Activated B cell treated with CpG ODN at 0.5 μM for 24 hours (primary cell): ENCODE measurements at places on chromosomes 2 and 18. TPM values are rescaled to one million over a fixed set of nuclear protein-coding genes. Genes with fewer than 3 reads are reported as not detected.
A peak's percentile ranks its signal among the peaks of the same experiment; 100 is the strongest.

DNA sequence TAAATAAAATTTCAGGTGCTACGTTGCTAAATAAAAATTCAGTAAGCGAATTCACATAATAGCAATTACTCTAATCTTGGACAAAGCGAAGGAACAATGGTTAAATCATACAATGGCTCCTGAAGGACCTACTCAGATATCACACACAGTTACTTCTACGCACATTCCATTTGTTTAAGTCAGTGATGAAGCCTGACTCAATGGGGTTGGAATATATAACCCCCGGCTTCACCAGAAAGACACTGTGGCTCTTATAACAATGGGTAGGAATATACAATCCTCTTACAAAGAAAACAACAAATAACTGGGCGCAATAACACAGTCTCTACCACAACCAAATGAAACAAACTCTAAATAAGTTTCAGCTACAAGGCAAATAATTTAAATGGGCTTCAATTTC, 349.5 kb downstream of the IRS1 start:
- peaks cover 8% of the 10 kb centered on the region for H3K27me3 ChIP-seq
- no peaks in the 10 kb centered on the region for H3K4me1 ChIP-seq
- DNase-seq: no peak
- no peak overlapping the region for H3K4me3 ChIP-seq
- no peaks in the 10 kb centered on the region for H3K36me3 ChIP-seq

DNA sequence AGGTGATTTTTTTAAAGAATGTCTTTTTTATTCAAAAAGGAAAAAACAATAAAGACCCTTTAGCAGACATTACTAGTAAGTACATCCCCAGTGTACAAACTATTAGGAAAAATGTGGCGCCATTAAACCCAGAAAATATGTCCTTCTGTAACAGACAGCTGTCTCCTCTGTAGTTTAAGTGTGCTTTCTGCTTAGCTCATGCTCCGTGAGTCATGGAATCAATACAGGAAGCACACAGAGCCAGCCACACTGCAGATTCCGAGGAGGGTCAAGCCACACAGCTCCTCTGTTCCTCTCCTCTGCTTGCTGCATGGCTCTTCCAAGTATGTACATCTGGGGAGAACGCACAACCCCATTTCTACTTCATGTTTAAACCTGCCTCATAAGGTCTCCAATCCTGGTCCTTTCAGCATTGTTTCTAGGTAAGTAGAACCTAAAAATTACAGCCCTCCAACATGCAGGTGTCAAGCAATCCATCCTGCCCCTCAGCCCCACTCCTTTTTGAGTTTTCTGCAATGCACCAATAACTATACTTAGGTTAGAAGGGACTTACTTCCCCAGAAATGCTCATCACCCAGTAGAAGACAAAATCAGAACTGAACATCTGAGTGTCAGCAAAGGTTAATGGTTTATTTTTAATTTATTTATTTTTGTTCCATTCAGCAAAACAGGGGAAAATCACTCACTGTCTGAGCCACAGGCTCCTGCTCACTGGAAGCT, 37.5 kb downstream of the ACVR1 start:
- no peak overlapping the region for H3K27ac ChIP-seq
- no peaks in the 10 kb centered on the region for H3K27me3 ChIP-seq
- no peak for DNase-seq
- peaks cover 4% of the 10 kb centered on the region for H3K4me1 ChIP-seq
- H3K36me3 ChIP-seq: no peaks in the 10 kb centered on the region
- no peak overlapping the region for H3K4me3 ChIP-seq

- no peak for DNase-seq
- H3K27ac ChIP-seq: no peak overlapping the region
- H3K36me3 ChIP-seq: no peaks in the 10 kb centered on the region
- H3K4me3 ChIP-seq: no peak overlapping the region
- H3K4me1 ChIP-seq: no peaks in the 10 kb centered on the region
Observed at GRCh38 chr2:9053534-9053931, 50.0 kb upstream of the MBOAT2 start.

Gene MBP
- total RNA-seq: 88.0 and 92.7 TPM in 2 replicates

Gene TMEM247
- total RNA-seq: not detected in 2 replicates

- peak overlapping the region; percentile 50 for H3K4me3 ChIP-seq
- no peak for DNase-seq
- H3K27ac ChIP-seq: peak overlapping the region; percentile 99
- no peaks in the 10 kb centered on the region for H3K27me3 ChIP-seq
- no peaks in the 10 kb centered on the region for H3K36me3 ChIP-seq
Observed at GRCh38 chr2:157470321-157470720, 26.4 kb upstream of the CYTIP start.

DNA sequence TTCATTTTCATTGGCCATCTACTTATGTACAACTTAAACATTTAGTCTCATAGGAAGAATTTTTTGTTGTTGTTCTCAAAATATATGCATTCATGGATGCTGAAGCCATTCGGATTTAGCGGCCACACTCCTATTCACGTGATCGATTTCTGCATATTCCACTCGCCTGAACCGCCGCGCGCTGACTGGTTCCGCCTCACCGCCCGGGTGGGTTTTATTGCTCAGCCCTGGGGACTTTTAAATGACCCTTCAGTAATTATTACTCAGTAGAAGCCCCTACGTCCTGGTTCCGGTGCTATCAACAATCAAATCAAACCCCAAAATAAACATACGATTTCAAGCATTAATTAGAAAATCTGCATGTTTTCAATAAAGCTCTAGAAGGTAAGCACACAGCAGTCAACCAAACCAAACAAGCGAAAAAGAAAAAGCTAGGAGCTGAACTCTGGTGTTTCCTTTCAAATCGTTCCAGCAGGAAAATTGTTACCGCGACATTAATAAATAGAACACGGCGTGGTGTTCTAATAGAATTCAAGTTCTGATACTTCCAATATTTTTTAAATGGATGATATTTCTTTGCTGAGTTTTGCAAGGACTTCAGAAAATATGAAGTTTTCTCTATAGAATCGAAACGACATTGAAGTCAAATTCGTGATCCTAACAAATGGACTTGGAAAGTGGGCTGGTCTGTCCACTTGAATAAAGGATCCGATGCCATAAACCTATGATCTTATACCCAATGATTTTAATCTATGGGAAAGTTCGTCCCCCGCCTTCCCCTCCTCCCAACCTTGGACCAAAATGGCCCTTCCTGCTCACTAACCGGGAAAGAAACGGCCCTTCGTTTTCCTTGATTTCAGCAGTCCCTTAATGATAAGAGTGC, 9.3 kb downstream of the PAX3 start:
- H3K36me3 ChIP-seq: no peaks in the 10 kb centered on the region
- H3K4me1 ChIP-seq: no peaks in the 10 kb centered on the region
- H3K27ac ChIP-seq: no peak overlapping the region
- peaks cover 72% of the 10 kb centered on the region for H3K27me3 ChIP-seq
- no peak for DNase-seq
- no peak overlapping the region for H3K4me3 ChIP-seq

Gene TGFA
- total RNA-seq: 0.31 and 0.51 TPM in 2 replicates

DNA sequence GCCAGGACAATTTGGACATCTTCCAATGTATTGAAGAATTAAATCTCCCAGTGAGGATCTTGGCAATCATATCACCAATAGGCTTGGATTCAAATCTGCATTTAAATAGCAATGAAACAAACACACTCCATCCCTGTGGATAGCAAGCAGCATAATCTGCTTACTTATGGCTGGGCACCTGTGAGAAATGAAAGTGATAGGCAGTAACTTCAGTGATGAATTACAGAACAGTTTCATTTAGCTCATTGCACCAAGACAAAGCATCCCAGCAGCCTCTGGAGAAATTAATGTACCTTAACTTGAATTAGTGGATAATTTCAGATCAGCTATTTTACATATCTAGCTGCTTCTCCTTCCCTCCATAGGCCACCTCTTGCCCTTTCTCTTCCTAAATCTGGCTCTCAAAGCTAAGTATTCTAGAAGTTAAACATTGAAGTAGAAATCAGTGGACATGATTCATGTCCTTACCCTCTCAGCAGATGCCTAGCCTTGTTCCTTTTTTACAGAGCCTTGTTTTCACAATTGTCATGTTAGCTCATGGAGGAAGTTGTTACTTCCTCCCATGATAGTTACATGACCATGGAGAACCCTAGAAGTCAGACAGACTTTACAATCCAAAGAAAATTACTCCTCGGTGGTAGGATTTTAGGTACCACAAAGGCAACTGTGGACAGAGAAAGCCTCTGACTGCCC, 88.5 kb upstream of the TACR1 start:
- peaks cover 30% of the 10 kb centered on the region for H3K4me1 ChIP-seq
- peak overlapping the region; percentile 72 for H3K27ac ChIP-seq
- no peak overlapping the region for H3K4me3 ChIP-seq
- H3K36me3 ChIP-seq: peaks cover 11% of the 10 kb centered on the region
- H3K27me3 ChIP-seq: no peaks in the 10 kb centered on the region

GRCh38 chr2:101038455-101039255, 36.6 kb downstream of the RPL31 start:
- H3K27me3 ChIP-seq: peaks cover 3% of the 10 kb centered on the region
- no peak overlapping the region for H3K4me3 ChIP-seq
- H3K36me3 ChIP-seq: no peaks in the 10 kb centered on the region

DNA sequence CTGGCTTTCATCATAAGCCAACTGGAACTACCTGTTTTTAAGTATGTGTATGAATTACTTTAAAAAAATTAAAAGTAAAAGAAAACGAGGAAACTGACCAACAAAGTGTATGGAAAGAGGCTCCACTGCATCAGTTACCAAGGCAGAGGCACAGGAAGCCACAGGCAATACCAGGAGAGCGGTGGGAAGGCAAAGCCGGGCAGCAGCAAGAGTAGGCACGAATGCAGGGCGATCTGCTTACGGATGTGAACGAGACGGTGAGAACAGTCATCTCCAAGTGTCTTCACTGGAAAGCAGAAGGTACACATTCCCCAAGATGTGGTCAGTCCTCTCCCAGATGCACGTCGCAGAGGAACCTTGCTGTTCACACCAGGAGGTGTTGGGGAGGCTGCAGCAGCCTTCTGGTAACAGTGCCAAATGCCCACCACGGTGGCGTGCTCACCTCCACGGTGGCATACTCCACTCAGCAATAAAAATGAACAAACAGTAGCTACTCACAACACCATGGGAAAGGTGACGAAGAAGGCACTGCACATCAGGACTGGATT, 43.1 kb downstream of the HS6ST1 start:
- peaks cover 14% of the 10 kb centered on the region for H3K4me1 ChIP-seq
- H3K36me3 ChIP-seq: peaks cover 30% of the 10 kb centered on the region

DNA sequence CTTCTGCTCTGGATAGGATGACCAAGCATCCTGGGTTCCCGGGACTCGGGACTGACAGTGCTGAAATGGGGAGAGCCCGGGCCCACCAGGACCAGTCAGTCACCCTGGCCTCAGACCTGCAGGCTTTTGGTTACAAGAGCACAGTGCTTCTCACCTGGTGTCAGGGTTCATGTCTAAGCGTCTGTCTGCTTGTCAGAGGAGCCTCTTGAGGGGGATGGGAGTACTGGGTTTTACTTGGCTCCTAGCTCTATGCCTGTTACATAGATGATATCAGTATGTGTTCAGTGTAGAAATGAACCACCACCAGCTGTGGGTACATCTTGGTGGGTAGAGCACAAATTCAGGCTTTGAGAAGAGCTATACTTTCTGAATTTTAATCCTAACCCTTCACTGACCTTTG, 29.9 kb downstream of the PCARE start:
- DNase-seq: no peak
- no peaks in the 10 kb centered on the region for H3K27me3 ChIP-seq
- H3K4me1 ChIP-seq: no peaks in the 10 kb centered on the region

Gene INHA
- total RNA-seq: not detected in 2 replicates

DNA sequence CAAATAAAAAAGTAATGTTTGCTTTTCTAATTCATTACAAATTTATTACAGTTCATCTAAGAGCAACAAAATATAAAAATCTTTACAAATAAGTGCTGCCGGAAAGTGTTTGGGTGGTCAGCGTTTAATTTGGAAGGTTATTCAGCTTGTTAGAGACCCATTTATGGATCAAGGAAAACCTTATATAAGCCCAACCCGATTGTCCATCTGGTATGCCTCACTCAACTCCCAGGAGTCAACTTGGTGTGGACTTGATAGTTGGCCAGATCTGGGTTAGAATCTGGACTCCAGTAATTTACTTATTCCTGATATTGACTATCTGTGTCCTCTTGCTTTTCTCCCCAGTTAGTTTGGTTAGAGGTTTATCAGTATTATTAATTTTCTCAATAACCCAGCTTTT, 106.2 kb downstream of the KCTD1 start:
- H3K4me3 ChIP-seq: no peak overlapping the region
- H3K27me3 ChIP-seq: peaks cover 10% of the 10 kb centered on the region
- H3K27ac ChIP-seq: no peak overlapping the region

Gene DGKD
- total RNA-seq: 140 and 188 TPM in 2 replicates

DNA sequence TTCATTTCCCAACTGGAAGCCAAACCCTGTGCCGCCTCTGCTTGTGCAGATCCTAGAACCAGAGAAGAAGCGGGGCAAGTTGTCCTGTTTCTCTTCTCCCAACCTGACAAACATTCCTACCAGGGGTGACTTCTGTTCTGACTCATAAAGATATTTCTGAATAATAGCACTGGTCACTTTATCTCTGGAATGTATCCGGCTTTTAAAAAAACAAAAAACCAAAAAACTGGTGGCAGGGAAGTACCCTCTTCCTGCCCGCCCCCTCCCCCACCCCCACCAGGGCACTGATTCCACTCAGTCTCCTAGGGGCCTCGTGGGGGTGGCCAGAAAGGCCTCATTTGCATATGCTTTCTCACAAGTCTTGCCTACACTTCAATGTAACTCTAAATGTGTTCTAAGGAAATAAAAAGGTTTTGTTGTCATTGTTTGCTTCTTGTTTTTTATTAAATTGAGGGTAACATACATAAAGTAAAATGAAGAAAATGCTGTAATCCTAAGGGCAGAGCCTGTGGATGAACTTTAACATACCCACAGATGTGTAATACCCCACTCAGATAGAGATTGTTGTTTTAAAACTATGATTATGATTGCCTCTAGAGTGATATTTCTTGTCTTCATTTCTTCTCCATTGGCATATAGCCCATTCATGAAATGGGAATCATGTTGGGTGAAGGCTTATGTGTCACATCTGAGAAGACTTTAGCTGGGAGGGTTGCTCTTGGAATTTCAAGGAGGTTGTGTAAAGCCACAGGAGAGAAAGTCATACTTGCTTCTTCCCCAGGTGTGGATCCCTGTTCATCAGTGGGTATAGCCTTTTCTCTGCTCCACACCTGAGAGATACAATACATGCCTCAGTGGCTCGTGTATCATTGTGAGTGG, 5.3 kb upstream of the FOSL2 start:
- H3K27me3 ChIP-seq: peaks cover 5% of the 10 kb centered on the region
- no peak for DNase-seq
- H3K4me1 ChIP-seq: peaks cover 15% of the 10 kb centered on the region
- no peak overlapping the region for H3K4me3 ChIP-seq

GRCh38 chr2:15677141-15677843, 85.6 kb downstream of the DDX1 start:
- no peaks in the 10 kb centered on the region for H3K4me1 ChIP-seq
- no peak for DNase-seq
- H3K27ac ChIP-seq: no peak overlapping the region
- no peak overlapping the region for H3K4me3 ChIP-seq
- H3K27me3 ChIP-seq: peaks cover 6% of the 10 kb centered on the region

Gene MDH1B
- total RNA-seq: not detected in 2 replicates

- H3K36me3 ChIP-seq: no peaks in the 10 kb centered on the region
- no peaks in the 10 kb centered on the region for H3K27me3 ChIP-seq
- no peak overlapping the region for H3K4me3 ChIP-seq
- DNase-seq: no peak
- H3K27ac ChIP-seq: peak overlapping the region; percentile 24
Observed at GRCh38 chr18:13581496-13582177, 144.7 kb downstream of the FAM210A start.
